ENCODE measurements at places on chromosomes 4 and X.

GRCh38 chr4:41430792-41431191 lies 107.2 kb upstream of the LIMCH1 start:
- no peak for DNase-seq

GRCh38 chr4:38943343-38943742 lies 75.7 kb downstream of the FAM114A1 start:
- DNase-seq = no peak

DNA sequence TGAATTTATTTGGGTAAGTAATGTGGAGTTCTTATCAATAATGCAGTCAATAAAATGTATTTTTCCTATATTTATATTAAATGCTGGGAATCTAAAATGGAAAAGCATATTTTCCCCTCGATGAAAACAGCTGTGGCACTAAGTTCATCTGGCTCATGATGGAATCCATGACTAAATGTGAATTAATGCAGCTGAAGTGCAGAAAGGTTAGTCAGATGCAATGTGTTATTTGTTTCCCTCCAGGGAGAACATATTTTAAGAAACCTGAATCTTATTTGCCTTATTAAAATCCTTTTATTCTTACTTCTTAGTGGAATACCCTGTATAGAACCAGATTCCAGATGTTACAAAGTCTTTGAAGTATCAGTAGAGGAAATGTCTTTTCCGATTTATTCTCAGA lies 247.9 kb downstream of the ARHGAP24 start:
- no peak for DNase-seq

DNA sequence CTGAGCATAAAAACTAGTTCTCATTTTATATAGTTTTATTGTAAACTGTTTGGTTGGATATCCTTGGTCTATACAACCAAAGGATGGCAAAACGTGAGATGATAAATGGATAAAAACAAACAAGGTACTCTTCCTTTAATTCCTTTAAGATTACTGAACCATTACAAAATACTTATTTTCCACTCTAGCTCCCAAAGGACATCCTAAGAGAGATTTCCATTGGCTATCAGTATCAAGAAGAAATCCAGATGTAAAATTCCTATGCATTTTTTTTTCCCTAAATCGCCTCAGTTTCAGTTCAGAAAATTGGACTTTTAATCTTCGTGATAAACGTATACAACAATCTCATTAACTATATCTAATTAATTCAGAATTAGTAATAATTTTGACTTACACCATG lies 2.3 kb downstream of the FBXL5 start:
- DNase-seq = no peak

DNA sequence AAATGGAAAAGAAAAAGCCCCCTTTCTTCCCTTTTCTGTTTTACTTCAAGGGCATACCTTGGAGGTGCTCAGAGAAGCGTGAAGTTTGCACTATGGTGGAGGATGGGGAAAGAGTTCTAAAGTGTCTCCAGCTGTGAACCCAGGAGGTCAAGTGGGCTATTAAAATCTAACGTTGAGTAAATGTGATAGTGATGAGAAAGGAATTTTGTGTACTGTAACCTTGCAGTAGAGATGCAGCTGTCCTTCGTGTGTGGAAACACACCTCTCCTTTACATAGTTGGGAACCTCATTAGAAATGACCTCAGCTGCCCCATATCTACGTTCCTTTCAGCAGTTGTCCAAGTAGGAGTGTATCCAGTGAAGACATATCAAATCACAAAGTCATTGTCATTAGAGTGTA lies 26.5 kb downstream of the ADH5 start:
- DNase-seq = peak; percentile 43

DNA sequence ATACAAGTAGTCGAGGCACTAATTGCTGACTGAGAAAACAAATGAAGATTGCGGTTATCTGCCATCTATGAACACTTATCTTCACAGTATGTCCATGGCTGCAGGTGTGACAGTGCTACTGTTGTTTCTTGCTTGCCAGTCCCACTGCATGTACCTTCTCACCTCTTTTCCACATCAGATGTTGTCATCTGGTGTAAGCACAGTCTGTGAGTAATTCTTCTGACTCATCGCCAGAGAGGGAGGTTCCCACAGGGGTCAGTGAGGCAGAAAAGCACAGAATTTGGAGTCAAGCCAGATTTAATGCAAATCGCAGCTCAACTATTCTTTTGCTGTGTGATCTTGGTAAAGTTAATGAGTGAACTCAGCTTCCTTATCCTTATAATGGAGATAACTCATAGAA lies 144.4 kb downstream of the GLRA2 start:
- peak; percentile 80 for DNase-seq

- DNase-seq = no peak
Measured at GRCh38 chr4:133347409-133347808, 198.3 kb downstream of the PCDH10 start.

DNA sequence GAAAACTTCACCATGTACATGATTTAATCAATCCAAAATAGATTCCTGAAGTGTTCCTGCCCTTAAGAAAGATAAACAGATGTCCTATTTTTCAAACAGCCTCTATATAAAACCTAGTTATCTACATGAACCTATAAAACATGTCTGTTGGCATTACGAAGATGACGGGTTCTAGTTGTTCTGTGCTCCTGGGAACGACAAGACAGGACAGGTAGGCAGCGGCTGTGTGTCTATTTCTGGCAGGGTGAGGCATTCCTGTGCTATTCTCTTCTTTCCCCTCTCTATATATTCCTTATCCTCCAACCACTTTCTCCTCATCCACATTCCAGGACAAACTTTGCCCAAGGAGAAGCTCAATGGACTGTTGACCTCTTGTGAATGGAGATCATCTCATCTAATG lies 6.1 kb downstream of the FAT1 start:
- DNase-seq = no peak

GRCh38 chrX:122739770-122740169 lies 444.3 kb upstream of the GRIA3 start:
- no peak for DNase-seq

DNA sequence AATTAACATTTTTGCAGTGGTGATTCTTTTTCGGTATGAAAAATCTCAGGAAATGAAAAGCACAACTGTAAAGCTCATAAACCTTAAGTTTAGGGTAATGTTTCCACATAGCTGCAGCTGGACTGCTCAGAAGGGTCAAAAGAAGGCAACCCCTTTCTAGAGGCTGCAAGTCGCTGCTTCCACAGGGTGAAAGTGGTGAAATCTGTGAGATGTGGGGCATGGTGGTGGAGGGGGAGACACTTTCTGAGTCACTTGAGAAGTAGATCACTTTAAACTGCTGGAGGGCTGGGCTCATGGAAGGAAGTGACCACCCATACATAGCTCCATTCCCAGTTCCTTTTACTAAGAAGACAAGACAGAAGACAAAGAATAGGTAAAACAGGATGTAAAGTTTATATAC lies 8.7 kb downstream of the SFRP2 start:
- no peak for DNase-seq

- no peak for DNase-seq
Measured at GRCh38 chr4:188078116-188078515, 31.3 kb downstream of the TRIML2 start.

DNA sequence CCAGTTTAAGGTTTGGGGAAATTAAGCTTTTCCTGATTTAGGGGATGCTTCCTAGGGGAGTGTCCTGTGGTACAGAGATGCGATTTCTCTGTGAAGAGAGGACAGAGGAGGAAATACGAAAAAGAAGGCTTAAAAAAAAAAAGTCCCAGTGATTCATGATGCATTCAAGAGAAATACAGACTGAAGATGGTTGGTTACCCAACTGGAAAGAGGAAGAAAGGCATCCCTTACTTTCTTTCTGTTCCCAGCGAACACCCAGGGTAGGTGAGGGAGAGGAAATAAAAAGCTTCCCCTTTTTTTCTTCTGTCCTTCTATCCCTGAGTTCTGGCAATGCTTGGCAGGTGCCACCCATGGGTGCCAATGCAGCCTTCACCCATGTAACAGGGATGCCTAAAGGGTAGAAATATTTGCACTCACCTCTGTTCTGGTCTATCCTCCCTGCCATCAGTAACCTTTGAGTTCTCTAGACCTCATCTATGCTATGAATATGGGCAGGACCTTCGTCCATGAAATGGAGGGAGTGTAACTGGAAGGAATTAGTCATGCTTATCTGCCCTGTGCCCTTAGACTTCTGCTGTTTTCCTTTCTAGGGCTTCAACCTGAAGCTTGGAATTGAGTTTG lies 230.1 kb upstream of the GALNTL6 start:
- DNase-seq = no peak

DNA sequence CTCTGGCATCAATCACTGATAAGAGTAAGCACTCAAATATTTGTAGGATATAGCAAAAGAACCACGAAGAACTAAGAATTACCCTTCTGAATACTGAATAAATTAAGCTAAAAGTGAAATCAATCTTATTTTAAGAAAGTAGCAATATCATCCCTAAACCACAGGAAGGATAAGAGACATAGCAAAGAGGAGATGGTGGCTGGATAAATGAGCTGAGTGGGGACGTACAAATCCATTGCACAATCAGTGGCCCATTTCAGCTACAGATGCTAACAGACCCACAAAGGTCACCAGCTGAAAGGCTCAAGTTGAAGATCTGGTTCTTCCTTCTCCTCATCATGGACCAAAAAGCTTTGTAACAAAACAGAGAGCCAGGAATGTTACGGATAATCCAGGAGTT lies 77.1 kb downstream of the SLC9A7 start:
- no peak for DNase-seq

DNA sequence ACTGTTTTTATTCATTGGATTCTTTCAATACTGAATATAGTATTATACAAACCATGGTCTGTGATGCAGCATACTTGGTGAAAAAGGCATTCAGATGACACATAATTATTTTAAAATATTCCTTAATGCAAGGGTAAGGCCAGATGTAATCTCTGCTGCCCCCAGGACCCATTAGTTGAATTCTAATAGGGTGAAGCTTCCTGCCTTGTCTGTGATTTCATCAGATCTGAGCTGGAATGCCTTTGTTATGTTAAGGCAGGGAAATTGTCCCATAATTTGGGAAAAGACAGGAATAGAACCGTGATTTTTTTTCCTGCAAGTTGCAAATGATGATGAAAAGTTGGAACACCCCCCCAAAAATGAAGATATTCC lies 26.1 kb downstream of the ZRSR2 start:
- no peak for DNase-seq

DNA sequence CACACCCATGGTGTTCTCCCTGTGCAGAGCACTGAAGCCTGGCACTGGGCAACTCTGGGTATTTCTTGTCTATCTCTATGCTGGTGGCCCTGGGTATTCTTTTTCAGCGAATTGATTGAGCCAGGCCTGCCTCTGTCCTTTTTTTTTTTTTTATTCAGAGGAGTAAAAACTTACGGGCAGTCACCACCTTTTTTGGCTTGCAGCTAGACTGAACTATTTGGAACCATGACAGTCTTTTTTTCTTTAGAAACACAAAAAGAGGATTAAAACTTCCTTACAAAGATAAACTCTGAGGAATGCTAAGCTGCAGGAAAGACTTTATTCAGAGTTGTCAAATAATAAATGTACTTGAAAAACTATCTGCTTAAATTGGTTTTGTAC lies 119.2 kb upstream of the STIM2 start:
- DNase-seq = no peak

DNA sequence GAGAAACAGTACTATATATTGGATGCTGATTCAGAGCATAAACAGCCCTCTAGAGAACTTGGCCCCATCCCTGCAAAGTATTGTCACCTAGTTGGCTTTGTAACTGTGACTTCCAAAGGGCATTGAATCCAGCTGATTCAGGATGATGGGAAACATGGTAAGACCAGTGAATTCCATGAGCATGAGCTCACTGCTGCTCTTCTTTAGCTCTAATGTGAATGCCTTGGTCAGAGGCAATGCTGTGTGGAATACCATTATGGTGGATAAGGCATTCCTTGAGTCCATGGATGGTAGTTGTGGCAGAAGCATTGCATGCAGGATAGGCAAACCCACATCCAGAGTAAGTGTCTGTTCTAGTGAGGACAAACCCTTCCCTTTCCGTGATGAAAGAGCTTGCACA lies 365.6 kb upstream of the EDA2R start:
- DNase-seq = no peak

- no peak for DNase-seq
Measured at GRCh38 chr4:8167815-8168214, 9.2 kb upstream of the ABLIM2 start.

GRCh38 chr4:62816566-62816965 lies 1592.7 kb downstream of the TECRL start:
- no peak for DNase-seq

DNA sequence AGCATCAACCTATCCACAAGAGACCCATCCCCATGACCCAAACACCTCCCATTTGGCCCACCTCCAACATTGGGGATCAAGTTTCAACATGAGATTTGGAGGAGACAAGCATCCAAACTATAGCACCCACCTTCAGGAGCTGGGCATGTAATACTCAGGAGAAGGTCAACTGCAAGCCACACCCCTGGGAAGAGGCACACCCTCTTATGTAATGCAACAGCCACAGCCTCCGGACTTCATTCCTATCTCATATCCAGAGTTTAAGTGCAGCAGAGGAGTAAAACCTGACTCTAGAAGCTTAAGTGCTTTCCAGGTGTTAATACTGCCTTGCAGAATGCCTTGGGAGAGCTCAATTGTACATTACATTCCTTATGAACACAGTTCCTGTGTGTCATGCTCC lies 197.4 kb downstream of the PTTG2 start:
- DNase-seq = no peak

DNA sequence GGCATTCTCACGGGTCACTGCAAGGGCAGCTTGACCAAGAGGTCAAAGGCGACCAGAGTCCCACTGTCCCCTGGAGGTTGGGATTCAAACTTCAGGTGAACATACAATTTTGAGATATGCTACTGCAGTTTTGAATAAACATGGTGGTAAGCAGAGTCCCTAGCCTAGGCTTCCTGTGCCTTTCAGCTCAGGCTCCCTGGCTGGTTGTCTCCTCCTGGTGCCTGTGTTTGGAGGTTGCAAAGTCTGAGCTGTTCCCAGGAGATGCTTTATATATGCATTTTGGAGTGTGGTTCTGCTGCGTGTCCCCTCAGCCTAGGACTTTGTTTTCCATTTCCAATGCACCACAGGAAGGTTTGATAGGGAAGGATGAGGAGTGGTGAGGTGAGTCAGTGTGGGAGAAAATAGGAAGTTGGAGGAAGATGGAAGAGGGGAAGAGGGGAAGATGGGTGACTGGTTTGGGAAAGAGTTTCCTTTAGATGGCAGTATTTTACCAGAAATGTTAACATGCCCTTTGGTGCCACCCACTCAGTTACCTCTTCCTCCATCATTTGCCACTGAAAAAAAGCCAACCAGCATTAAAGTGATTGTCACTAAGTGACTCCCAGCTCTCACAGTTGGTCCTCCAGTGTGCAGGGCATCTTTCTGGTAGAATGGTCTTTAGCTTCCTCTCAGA lies 211.7 kb upstream of the AGTR2 start:
- no peak for DNase-seq

DNA sequence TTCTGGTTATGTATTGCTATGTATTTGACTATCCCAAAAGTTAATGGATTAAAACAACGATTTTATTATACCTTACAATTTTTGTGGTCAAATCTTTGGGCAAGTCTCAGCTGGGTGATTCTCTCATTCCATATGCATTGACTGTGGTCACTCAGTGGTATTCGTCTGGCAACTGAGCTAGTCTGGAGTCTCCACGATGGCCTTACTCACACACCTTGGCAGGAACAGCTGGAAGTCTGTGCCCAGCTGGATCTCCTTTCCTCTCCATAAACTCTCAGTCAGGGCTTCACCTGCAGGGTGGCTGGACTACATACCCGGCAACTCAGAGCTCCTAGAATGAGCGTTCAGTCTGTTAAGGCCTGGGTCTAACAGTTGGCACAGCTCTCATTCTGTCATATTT lies 141.1 kb upstream of the WDFY3 start:
- DNase-seq = no peak

GRCh38 chr4:628821-629635 lies 3.7 kb downstream of the PDE6B start:
- DNase-seq = no peak

GRCh38 chr4:58111818-58112217 lies 1001.6 kb upstream of the IGFBP7 start:
- no peak for DNase-seq

GRCh38 chr4:75498041-75498440 lies 16.2 kb downstream of the RCHY1 start:
- DNase-seq = no peak

Measured in kidney glomerular epithelial cell (primary cell).